ENCODE measurements at places on chromosomes 3 and 15. TPM values are rescaled to one million over a fixed set of nuclear protein-coding genes. Genes with fewer than 3 reads are reported as not detected.

CSPG4 gene
- 31.0 TPM for total RNA-seq

SPINT1 gene
- 138 TPM for total RNA-seq

DNA sequence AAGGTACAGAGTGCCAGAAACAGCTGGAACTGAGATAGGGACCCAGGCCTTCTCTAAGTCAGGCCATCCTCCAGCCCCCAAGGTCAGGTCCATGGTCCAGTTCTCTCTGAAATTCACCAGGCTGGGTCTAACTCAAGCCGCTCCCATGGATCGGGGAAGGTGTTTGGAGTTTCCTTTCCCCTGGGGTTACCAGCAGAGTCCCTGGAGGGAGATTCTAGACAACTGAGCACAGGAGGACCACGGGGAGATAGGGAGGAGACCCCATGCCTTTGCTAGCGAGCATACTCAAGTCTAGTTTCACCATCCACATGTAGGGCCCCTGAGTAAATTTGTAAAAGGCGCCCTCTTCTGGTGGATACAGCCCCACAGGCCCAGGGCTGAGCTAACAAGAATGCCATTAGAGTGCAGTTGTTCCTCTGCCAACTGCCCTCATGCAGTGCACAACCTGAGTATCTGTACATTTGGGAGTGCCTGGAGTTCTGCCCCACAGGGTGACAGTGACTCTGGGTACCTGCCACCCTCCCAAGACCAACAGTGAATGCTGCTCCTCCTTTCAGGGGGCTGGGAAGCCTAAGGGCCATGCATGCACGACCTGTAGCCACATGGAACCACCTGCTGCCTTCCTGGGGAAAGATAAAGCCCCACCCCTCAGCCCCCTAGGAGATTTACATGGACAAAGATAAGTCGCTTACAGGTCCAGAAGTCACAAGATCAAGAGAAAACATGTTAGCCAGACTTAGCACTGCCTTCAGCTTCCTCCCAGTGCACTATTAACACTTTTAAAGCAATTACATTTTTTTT, 89.0 kb downstream of the IQSEC1 start:
- DNase-seq = peak; percentile 67

- DNase-seq = no peak
Observed at GRCh38 chr3:36777424-36778218, 13.3 kb upstream of the DCLK3 start.

- no peak for DNase-seq
Observed at GRCh38 chr15:70186152-70186551, 88.4 kb upstream of the TLE3 start.

- no peak for DNase-seq
Observed at GRCh38 chr3:160448845-160449635, 546 bp downstream of the TRIM59 start.

GRCh38 chr3:82229397-82229796, 468.0 kb upstream of the GBE1 start:
- DNase-seq = no peak

DNA sequence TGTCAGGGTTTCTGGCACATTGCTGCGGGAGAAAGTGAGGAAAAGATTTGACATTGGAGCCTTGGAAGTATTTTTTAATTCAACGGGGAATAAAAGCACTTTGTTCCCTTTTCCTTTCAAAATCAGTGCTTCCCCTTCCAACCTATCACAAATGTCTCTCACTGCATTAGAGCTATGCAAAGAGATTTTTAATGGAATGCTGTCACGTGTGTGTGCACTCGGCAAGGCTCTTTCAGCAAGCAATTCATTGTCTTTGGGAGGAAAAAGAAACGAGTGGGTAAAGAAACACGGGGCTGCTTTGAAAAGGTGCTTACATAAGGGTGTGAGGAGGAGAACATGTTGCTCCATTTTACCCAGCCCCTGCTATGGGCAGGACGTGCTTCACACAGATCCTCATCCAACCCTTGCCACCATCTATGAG, 490.4 kb upstream of the PROK2 start:
- no peak for DNase-seq

GRCh38 chr3:143617050-143617449, 231.2 kb downstream of the SLC9A9 start:
- DNase-seq = no peak

TIGIT gene
- total RNA-seq = 0.78 TPM

CPN2 gene
- not detected for total RNA-seq

DNA sequence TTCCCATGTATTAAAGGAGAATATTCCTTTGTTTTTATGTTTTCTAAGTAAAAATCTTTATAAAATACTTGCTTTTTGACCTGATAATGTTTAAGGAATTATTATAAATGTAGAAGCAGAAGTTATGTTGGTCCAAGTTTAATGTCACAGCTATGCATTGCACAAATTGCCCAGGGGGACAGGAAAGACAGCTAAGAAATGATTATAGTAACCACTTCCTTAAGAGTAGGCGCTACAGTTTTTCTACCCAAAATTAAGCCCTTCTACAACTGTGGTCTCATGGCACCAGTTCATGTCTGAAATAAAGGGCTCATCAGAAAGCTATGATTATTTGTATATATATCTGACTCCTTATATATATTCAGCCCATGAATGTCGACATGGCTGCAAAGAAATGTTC, 176.4 kb downstream of the GBE1 start:
- no peak for DNase-seq

DNA sequence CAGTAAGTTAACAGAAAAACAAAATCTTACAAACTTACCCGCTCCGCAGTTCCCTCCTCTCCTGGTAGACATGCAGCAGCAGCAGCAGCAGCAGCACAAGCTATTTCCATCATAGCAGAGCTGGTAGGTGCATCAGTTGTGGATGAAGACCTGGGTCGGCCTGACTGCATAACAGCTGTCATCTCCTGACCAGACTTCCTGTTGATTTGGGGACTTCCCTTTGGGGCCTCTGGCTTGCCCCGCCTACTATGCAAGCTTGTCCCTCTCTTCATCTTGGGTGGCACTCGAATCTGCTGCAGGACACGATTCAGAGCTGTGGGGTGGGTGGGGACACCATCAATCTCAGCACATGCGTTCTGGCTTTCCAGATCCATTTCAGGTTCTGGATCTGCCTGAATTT, 65.7 kb downstream of the TMCC1 start:
- DNase-seq = peak; percentile 43

GADL1 gene
- 0.10 TPM for total RNA-seq

PEAK1 gene
- total RNA-seq = 53.7 TPM

GRCh38 chr3:152538518-152538917, 269.8 kb downstream of the MBNL1 start:
- no peak for DNase-seq

GRCh38 chr3:149527531-149528339, 53.2 kb downstream of the TM4SF4 start:
- DNase-seq = no peak

DNA sequence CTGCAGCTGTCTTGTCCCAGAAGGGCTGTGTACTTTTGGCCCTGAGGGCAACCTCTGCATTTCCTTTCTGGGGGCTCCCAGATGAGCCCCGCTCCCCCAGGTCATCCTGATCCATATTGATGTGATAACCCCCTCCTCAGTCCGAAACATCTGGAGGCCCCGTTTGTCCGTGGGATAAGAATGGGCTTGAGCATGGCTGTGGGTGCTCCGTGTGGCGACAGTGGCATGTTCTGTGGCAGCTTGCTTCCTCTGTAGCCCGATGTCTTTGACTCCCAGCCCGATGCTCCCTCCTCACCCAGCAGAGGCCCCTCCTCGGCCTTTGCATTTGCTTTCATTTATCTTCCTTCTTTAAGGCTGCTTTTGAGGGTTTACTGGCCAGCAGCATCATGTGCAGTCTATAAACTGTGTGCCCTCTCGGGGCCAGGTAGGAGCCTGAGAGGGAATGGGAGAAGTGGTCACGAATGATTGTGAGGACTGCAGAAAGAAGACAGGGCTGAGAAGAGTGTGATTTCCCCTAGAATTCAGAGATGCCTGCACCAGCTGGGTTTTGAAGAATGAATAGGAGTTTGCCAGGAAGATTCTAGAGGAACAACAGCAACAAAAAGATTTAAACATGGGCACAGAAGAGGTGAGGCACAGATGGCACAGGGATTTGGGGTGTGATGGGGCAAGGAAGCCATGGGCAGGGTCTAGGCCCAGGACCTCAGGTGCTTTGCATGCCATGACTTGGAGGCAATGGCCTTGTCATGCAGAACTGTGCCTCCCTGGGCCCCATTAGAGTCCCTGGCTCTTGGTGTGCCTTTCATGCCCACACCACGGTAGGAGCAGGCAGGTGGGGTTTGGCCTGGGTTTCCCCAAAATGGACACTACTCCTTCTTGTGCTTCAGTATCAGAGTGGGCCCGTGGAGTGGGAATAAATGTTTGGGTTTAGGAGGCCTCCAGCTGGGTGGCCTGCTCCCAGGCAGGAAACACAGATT, 34.2 kb downstream of the APBA2 start:
- no peak for DNase-seq

GRCh38 chr15:31325595-31326155, 960 bp upstream of the KLF13 start:
- DNase-seq = peak; percentile 84

- no peak for DNase-seq
Observed at GRCh38 chr3:109275702-109276293, 40.5 kb downstream of the DPPA2 start.

DNA sequence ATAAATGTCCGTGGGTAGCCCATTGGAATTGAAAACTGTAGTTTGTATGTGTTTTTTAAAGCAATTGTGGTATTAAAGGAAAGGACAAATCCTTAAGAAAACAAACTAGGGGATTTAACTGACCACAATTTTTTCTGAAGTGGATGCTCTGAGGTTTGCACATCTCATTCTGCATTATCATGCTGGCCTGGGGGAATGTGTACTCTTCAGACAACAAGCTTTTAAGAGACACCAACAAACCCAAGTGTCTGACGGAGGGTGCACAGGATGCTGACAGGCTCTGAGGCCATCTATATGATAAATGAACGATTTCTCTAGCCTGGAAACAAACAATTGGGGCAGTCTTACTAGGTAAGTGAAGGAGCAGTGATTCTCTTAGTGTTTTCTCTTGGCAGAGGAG, 9.1 kb downstream of the LINS1 start:
- DNase-seq = no peak

CCDC14 gene
- total RNA-seq = 52.0 TPM

DNA sequence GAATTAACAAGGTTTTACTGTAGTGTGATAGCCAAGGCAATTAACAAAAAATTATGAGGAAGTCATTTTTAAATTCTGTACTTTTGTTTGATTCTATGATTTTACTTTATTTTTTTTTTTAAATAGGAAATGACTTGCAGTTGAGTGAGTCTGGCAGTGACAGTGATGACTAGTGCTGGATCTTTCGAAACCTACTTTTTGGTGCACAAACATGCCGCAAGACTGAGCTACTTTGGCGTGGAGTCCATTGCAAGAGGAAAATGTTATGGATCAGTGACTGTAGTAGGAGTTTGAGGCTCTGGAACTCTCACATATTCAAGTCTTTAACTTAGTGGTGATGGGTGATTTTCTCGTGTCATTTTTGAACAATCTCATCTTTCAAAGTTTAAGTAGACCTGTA, 11.6 kb downstream of the EAF1 start:
- DNase-seq = no peak

GOLGA6L22 gene
- not detected for total RNA-seq

MB21D2 gene
- total RNA-seq = 8.7 TPM

MKRN2OS gene
- 2.3 TPM for total RNA-seq

GOLGA8S gene
- 0.65 TPM for total RNA-seq

SYNPR gene
- not detected for total RNA-seq

DNA sequence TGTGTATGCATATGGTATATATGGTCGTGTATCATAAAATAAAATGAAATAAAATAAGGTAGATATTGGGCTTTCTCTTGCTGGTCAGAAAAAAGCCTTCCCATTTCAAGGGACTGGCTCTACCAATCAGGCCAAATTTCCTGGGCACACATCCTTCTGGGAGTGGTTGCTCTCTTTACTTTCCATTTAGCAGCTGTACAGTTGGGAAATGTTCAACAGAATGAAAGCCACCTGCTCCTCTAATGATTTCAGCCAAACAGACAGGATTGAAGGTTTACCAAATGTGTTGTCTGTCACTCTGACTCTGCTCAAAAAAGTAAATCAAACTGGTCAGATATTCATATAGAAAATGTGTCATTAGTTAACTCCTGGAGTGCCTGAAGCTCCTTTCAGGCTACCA, 380.4 kb downstream of the ROBO2 start:
- DNase-seq = no peak

DNA sequence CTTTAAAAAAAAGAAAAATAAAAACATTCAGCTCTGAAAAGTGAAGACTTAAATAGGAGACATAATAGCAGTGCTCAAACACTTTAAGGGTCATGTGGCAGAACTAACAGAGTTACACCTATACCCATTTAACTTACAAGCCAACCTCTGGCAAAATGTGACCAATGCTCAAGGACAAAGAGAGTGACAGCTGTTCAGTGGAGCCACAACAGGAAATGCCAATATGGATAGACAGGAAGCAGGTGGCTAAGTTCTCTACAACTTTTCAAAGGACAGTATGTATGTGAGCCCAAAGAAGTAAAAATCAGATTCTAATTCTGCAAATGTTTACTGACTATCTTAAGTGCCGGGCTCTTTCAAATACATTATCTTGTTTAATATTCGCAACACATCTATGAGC, 3.4 kb downstream of the TMCC1 start:
- DNase-seq = no peak
